ENCODE measurements at places on chromosomes 2 and 18.

DNA sequence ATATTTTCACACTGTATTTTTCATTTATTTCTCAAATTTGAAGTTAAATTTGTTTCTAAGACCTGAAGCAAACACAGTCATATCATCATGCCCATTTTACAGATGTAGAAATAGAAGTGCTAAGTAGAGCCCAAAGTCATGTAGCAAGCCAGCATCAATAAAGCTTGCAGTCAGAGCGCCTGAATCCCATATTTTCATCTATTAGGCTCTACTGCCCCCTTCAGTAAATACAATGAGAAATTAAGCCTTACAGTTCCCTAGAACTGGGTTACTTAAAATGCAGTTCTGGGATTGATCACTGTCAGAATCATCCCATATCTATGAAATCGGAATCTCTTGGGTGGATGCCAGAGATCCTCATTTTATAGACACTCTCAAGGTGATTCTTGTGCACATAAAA is 419.9 kb downstream of the TGIF1 start:
- no peak for DNase-seq

GRCh38 chr2:188851826-188852225 is 122.3 kb upstream of the COL3A1 start:
- DNase-seq: no peak

DNA sequence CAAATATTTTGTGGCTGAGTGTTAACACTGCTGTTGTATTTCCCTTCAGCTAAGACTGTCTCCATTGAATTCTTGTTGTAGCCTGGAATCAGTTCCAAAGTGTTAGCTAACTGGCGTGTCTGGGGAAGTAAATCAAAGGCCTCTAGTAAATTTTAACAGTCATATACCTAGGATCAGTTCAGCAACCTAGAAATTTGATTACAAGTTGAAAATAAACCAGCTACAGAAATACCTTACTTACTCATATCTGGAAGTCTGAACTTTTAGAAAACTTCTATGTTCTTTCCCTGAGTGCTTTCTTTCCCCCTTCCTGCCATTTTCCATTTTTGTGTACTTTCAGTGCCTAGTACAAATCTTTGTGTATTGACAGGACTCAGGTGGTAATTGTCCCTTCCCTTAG is 396.7 kb upstream of the DCC start:
- DNase-seq: no peak

GRCh38 chr18:58789876-58790240 is 74.8 kb upstream of the ZNF532 start:
- DNase-seq: no peak

GRCh38 chr18:38663270-38663669 is 1097.7 kb upstream of the CELF4 start:
- DNase-seq: no peak

DNA sequence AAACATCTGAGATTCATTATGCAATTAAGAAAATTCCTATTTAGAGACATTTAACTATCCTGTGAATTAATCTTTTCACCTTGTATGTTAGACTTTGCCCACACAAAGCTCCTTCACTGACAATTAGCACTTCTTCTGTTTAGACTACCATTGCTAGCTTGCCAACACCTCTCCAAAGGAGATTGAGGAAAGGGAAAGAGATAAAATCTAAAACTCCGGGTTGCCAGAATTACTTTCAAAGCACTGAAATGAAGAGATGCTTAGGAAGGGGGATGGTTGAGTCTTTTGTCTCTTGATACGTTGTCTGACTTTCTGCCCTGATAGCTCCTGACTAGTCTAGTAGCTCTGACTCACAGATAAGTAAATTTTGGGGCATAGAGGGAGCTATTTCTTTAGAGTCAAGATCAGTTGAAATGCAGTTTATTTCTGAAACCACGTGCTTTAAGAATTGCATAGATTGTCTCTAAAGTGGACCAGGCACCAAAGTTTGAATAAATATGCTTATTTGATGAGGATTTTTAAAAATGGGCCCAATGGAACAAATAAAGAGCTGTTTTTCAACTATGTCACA is 74.1 kb upstream of the DSEL start:
- no peak for DNase-seq

DNA sequence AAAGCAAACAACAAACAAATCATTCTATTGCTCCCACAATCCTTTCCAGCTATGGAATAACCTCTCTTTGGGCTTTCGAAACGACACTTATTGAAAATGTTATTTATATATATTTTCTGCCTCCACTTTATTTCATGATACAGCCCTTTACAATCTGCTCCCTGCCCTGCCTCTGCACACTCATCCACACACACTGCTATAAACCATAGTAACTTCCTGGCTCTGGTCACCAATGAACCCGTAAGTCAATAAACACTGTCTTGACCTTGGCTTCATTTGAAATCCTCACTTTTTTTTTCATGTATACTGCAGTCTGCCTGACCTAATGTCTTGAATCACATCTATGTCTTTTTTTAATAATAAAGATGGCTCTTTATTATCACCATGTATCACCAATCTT is 161.5 kb downstream of the SLC39A10 start:
- no peak for DNase-seq

- DNase-seq: no peak
Observed at GRCh38 chr2:177808984-177809809, 263.4 kb downstream of the PDE11A start.

DNA sequence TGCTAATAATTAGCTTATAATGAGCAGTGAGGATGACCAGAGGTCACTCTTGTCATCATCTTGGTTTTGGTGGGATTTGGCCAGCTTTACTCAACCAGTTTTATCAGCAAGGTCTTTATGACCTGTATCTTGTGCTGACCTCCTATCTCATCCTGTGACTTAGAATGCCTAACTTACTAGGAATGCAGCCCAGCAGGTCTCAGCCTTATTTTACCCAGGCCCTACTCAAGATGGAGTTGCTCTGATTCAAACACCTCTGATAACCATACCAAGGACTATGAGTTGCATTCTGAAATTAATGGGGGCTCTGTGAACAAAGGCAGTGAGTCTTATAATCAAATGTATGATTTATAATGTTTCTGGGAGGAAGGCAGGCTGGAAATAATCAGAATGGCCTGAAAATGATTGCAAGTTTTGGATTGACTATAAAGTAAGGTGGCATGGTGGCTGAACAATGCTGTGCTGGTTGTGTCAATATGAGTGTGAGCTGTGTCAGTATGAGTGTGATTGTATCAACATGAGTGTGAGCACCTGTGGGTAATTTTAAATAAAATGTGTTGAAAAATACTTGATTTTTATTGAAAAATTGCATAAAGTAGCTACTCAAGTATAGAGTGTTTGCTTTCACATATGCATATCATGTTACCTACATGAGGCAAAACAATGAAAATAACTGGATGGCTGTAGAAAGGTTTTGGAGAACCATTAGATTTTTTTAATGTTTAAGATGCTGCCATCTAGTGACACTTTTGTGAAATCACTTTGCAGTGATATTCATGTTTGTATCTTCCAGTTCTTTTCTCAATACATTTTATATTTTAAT is 103.0 kb downstream of the KYNU start:
- no peak for DNase-seq

- DNase-seq: no peak
Observed at GRCh38 chr2:109408043-109408335, 205.8 kb downstream of the SEPTIN10 start.

GRCh38 chr2:219663116-219663762 is 35.8 kb downstream of the SLC4A3 start:
- DNase-seq: no peak

GRCh38 chr18:67665266-67665665 is 148.7 kb upstream of the DSEL start:
- no peak for DNase-seq

GRCh38 chr18:79068341-79068936 is 755 bp upstream of the ATP9B start:
- DNase-seq: no peak

DNA sequence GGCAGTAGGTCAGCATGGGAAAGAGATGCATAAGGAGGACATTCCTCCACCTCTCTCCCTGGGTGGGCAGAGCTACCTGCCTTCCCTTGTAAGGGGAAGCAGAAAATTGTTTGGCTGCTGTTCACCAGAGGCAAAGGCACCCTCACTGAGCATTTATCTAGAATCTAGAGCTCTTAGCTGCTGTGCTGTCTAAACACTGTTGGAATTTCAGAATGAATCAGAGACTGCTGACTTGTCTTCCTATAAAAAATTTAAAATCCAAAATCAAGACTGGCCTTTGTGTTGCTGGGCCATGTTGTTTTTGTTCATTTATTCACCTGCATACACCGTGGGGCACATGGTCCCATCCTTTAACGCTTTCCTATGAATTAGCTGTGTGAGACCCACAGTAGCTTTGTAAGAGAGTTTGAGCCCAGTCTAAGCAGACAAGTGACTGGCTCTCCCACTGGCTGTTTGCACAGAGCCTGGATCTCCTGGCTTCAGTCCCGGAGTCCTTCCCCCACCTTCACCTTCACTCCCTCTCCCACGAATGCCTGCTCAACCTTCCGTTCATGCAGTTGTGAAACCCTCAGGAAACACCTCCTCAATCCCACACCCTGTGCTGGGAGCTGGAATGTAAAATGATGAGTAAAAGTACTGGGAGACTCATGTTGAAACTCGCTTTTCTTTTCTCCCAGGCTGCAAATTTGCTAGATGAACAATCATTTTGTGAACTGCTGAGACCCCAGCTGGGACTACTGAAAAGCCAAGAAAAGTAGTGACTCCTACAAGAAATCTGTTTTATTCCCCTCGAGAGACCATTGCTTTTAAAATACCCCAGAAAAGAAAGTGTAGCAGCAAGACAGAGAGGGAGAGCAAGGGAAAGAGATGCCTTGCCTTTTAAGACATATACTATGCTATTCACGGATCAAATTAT is 76.2 kb downstream of the FAM168B start:
- DNase-seq: no peak

DNA sequence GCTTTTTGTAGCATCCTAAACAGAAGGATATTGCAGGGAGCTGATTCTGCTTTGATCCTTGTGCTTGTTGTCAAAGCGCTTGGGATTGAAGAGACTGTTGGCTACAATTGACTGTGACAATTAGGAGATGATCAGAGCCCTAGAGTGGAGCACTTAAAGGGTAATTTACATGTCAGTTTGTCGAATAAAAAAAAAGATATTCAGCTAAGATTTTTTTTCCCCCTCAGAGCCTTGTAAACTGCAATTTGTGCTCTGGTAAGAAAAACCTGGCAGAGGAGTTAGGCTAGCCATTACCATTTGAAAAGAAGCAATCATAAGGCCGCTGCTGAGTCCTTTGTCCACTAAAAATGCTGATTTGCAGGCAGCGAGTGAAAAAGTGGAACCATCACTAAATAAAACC is 47.8 kb upstream of the ZEB2 start:
- DNase-seq: no peak

DNA sequence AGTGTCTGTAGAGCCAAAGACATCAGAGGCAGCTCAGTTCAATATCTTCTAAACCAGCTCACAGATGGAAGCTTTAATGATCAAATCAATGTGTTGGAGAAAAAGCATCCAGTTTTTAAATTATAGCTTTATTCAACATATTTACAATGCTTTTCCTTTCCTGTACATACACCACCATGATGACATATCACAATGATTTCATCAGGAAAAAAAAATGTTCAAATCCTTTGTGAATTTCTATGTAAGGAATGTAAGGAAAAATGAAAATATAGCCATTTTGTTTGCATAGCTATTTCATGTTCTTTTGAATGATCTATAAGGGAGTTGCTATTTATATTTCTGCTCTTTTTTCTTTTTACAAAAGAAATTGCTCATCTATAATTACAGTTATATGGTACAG is 134.7 kb upstream of the CDH20 start:
- no peak for DNase-seq

GRCh38 chr2:158381205-158381604 is 75.3 kb downstream of the CCDC148 start:
- no peak for DNase-seq

- no peak for DNase-seq
Observed at GRCh38 chr2:51441786-51442185, 409.9 kb upstream of the NRXN1 start.

- no peak for DNase-seq
Observed at GRCh38 chr2:3675687-3676086, 17.7 kb downstream of the ALLC start.

Data from progenitor cell of endocrine pancreas (in vitro differentiated cells).